Hippocampal formation (tissue), 2 donors: ENCODE measurements at places on chromosomes 16 and 17.

DNA sequence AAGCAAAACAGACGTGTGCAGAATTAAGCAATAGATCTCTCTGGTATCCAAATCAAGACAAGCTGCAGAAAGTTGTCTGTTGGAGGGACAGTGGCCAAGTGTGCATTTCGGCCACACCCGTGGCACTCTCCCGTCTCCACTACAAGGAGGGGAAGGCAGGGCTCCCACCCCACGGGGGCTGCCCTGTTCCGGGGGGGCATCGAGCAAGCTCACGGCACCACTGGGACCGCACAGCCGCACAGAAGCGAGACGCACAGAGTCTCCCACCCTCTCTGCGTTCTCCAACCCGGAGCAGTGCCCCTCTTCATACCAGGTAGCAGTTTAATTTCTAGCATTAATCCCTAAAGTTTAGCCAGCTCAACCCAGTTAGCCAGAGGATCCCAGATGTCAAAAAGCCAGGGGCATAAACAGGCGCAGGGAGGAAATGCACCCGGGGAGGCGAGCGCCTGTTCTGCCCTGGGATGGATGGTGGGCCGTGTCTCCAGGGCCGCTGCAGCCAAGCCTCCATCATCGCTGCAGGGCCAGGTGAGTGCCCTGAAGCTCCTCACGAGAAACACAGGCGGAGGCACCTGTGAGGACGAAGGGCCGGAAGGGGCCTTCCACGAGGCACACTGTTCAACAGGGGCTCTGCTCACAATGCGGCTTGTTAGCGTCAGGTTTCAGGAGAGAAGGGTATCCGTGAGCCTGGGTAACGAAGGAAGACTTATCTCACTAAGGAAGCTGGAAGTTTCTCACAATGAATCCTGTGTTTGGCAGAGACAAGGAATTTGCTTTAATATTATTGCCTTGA lies 42.1 kb upstream of the METRNL start:
- DNase-seq: no peak

GRCh38 chr16:468068-468821 lies 42.8 kb downstream of the RAB11FIP3 start:
- peak; percentile 57 for DNase-seq

DNA sequence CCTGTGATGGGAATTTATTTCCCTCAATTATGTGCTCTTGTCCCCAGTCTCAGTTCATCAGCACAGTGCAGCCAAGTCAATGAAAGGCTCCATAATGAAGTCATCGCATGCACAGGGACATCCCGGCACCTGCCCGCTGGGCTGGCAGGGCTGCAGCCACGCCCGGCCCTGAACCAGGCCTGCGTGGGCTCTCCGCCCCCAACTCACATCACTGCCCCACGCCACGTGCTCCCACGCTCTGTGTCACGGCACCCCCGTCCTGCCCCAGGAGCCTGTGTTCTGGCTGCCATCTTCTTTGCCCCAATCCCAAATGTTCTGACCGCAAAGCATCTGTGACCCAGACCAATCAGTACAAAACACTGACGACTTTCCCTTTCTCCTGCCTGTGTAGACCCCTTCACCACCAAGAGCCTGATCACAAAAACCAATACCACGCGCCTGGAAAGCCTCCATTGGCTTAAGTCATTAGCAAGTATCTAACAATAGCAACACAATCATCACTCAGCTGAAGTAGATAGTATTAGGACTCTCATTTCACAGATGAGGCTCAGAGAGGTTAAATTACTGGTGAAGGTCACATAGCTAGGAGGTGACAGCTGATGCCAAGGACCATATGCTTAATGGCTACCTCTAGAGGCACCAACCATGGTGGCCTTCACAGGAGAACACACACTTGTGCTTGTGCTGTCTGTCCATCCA lies 202.5 kb downstream of the ZFHX3 start:
- no peak for DNase-seq

GRCh38 chr16:59148056-59148768 lies 414.1 kb upstream of the GOT2 start:
- DNase-seq: no peak

GRCh38 chr16:19745286-19746010 lies 27.4 kb downstream of the IQCK start:
- peak; percentile 27 for DNase-seq

DNA sequence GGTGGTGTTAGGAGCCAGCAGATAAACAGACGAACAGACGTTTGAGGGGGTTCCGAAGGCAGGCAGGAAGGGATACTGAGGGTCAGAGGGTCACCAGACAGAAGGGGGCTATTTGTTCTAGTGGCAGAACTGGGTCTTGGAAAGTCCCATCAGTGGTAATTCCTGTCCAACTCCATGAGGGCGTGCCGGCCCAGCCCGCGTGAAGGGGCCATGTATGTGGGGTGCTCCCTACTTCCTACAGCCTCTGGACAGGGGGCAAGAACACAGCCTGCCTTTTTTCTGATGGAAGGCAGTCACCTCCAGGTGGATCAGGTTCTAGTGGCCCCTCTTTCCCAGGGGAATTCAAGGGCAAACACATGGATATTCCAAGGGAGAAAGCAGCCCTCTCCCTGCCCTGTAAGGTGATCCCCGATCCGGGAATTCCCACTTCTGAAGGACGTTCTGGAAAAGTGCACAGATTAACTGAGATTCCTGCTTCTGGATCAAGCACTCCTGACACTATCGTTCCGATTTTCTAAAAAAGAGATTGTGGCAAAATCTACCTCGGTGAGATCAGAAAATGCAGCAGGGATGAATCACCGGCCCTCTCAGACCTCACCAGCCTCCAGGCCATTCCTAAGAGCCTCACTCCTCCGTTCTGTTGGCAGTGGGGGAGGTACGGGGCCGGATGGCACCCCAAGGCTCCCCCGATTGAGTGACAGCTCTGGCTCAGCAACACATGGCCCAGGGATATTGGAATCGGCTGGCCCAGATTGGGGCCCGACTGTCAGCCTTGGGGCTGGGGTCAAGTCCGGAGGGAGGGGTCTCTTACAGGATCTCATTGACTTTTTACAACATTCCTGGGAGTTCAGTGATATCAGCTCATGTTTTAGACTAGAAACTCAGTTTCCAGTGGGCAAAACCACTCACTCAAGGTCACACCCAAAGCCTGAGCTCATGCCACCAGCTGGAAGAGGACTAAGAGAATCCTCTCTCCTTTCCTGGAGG lies 12.4 kb downstream of the STX1B start:
- no peak for DNase-seq

GRCh38 chr16:4928227-4928626 lies 8.7 kb downstream of the PPL start:
- no peak for DNase-seq

DNA sequence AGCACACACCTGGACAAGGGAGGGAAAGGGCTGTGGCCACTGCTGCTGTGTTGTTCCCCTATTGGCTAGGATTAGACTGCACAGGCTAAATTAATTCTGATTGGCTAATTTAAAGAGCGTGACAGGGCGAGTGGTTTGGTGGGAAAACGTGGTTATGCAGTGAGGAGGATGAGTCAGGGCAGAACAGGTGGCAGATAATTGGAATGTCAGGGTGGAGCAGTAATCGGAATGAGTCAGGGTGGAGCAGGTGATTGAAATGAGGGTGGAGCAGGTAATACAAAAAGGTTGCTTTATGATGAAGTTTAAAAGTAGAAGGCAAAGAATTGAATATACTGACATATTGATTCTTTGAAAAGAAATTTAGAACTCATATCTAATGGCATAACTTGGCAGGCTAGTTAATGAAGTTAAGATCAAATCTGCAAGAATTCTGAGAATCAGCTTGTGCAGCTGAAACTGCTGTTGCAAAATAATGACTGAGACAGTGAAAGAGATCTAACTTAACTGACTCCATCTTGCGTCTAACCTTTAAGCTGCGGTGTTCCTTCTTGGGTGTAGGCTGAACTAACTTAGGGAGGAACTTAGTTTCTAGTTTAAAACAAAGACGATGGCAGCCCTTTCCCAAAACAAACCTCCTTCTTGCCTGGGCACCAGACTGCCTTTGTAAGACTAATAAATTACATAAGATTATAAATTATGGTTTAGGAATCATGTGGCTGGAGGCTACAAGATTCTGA lies 174.3 kb downstream of the UTP18 start:
- no peak for DNase-seq

GRCh38 chr17:19645734-19646201 lies 2.8 kb upstream of the ALDH3A2 start:
- peak; percentile 51 for DNase-seq

DNA sequence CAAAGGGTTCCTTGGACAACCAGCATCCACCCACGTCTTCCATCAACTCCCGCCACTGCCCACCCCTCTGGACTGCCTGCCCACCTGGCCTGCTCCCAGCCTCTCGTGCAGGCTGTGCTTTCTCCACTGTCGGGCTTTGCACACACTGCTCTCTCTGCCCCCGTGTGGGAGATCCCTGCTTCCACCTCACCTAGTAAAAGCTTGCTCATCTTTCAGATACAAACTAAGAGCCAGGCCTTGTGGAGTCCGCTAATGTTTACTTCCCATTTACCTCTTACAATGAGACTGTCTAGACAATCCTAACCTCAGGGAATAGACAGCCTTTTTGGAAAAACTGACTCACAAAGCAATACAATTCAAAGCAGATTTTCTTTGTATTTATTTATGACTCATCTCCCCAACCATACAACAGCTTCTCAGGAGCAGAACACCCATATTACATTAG lies 67.6 kb downstream of the USP31 start:
- DNase-seq: no peak
